Osteoblast (primary cell): ENCODE measurements at places on chromosomes 7 and 10.

- no peak overlapping the region for H3K27ac ChIP-seq
- peaks cover 11% of the 10 kb centered on the region for H3K4me1 ChIP-seq
- no peaks in the 10 kb centered on the region for H3K27me3 ChIP-seq
- peak; percentile 21 for DNase-seq
- H3K36me3 ChIP-seq: peaks cover 17% of the 10 kb centered on the region
Measured at GRCh38 chr7:74332373-74333176, 43.4 kb downstream of the CLIP2 start.

DNA sequence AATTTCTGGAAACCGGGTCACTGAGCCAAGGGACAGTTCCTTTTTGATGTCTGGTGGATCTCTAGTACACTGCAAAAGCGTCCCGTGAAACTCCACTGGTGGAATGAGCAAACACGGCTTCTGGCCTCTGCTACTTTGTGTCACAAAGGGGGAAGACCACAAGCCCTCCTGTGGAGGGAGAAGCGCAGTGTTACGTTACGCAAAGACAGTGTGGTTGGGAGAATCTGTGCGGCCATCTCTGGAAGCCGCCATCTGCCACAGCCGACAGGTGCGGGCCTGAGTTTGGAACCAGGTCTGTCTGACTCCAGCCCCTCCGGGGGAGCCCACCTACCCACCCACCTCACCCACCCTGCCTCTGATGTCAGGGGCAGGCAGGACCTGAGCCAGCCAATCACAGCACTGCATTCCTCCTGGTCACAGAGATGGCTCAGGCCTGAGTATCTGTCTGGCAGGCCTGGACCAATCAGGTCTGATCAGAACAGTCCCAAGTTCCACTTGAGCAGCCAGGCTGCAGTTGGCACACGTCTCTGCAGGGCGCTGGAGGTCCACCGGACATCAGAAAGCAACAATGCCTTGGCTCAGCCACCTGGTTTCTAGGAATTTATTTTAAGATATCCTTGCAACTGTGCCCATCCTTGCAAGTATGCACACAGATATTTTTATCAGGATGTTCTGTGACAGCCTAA, 3.0 kb upstream of the CYP2W1 start:
- peaks cover 11% of the 10 kb centered on the region for H3K27me3 ChIP-seq
- H3K36me3 ChIP-seq: no peaks in the 10 kb centered on the region
- DNase-seq: no peak
- H3K4me1 ChIP-seq: peaks cover 3% of the 10 kb centered on the region
- no peak overlapping the region for H3K4me3 ChIP-seq
- no peak overlapping the region for H3K27ac ChIP-seq

GRCh38 chr7:81865754-81866153, 95.9 kb upstream of the HGF start:
- no peaks in the 10 kb centered on the region for H3K36me3 ChIP-seq
- H3K27ac ChIP-seq: no peak overlapping the region
- H3K4me1 ChIP-seq: no peaks in the 10 kb centered on the region
- DNase-seq: no peak

- H3K27ac ChIP-seq: no peak overlapping the region
- H3K27me3 ChIP-seq: no peaks in the 10 kb centered on the region
- no peaks in the 10 kb centered on the region for H3K36me3 ChIP-seq
- no peak for DNase-seq
- no peak overlapping the region for H3K4me3 ChIP-seq
Measured at GRCh38 chr7:159159731-159160130, 15.1 kb upstream of the VIPR2 start.

- no peak overlapping the region for H3K27ac ChIP-seq
- H3K4me3 ChIP-seq: no peak overlapping the region
- peaks cover 9% of the 10 kb centered on the region for H3K4me1 ChIP-seq
- no peaks in the 10 kb centered on the region for H3K27me3 ChIP-seq
- H3K36me3 ChIP-seq: peaks cover 79% of the 10 kb centered on the region
Measured at GRCh38 chr10:33187427-33187999, 147.0 kb downstream of the NRP1 start.

DNA sequence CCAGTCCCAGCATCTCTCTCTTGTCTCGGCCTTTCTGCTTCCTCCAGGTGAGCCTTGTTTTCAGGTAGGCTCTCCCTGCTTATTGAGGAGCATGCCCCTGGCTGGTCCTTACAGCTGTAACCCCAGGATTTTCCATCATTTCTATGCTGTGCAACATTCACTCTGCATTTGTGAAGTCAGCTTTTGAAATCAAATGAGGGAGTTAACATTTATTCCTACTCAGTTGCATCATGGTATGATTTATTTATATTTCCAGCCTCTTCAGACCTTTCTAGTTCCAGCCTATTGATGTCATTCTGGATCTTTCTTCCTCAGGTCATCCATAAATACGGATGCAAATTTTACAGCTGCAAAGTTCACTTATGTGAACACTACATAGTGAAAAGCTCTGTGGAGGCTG, 755.6 kb downstream of the TYW1 start:
- no peaks in the 10 kb centered on the region for H3K36me3 ChIP-seq
- H3K4me1 ChIP-seq: no peaks in the 10 kb centered on the region
- no peak overlapping the region for H3K27ac ChIP-seq
- H3K4me3 ChIP-seq: no peak overlapping the region
- no peaks in the 10 kb centered on the region for H3K27me3 ChIP-seq

DNA sequence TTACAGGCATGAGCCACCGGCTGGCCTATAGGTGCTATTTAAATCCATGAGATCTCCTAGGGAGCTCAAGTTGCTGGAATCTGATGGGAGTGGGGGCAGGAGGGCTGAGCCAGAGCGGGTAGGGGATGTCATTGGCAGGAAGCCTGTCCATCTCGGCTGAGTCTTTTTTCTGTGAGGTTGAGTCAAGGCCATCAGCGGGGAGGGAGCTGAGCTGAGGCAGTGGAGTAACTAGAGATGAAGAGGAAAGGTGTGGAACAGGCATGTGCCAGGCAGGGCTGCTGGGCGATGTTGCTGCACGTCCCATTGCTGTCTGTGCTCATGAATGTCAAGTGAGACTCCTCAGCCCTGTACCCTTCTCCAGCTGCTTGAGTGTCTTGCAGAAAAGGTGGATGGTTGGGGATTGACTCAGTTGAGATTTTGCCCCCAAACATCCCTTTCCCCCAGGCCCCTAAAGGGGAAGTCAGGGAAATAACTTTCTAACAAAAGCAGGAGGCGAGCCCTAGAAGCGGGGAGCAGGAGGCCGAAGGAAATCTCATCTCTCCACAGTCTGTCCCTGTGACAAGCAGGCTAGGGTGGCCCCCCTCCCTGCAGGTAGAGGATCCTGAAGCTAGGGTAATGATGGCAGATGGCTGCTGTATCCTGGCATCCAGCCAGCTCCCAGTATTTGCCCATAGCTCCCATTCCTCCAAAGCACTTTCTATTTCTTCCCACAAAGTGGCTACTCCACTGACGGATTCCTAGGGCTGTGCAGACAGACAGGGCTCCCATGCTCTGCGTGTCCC, 5.4 kb downstream of the ATP6V1F start:
- no peak overlapping the region for H3K27ac ChIP-seq
- no peak for DNase-seq
- H3K4me1 ChIP-seq: peaks cover 8% of the 10 kb centered on the region
- H3K4me3 ChIP-seq: no peak overlapping the region
